ENCODE measurements at places on chromosomes 3 and 15.

- DNase-seq, result no peak
Observed at GRCh38 chr15:89521605-89522004, 25.2 kb upstream of the RHCG start.

DNA sequence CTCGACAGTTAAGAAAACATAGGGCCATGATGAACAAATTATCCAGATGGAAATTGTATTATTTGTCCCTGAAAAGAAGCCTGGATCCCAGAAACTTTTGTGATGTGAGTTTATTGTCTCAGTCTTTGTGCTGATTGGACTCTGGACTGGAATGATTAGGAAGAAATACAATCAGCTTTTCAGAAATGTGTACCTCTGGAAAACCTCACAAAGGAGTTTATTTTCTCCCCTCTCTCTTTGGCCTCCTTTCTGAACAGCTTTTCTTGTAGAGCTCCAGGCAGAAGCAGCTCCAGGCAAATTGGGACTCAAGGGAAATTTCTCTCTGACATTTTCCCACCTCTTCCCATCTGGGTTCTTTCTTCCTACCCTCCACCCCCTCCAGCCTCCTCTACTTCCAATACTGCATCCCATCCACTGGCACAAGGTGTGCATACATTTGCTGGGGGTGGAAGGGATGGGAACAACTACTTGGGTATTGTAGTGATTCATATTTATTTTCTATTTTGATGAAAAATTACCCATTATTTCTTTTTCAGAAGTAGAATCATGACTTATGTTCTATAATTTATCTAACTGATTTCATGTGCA, 119.7 kb downstream of the CD47 start:
- DNase-seq, result no peak

GRCh38 chr15:62547584-62547983, 382.5 kb upstream of the C2CD4B start:
- peak; percentile 47 for DNase-seq

GRCh38 chr3:97991293-97991682, 19.1 kb upstream of the RIOX2 start:
- no peak for DNase-seq

- no peak for DNase-seq
Observed at GRCh38 chr3:52176180-52176752, 21.7 kb upstream of the ALAS1 start.

GRCh38 chr3:12230877-12231276, 58.0 kb upstream of the PPARG start:
- DNase-seq, result no peak

DNA sequence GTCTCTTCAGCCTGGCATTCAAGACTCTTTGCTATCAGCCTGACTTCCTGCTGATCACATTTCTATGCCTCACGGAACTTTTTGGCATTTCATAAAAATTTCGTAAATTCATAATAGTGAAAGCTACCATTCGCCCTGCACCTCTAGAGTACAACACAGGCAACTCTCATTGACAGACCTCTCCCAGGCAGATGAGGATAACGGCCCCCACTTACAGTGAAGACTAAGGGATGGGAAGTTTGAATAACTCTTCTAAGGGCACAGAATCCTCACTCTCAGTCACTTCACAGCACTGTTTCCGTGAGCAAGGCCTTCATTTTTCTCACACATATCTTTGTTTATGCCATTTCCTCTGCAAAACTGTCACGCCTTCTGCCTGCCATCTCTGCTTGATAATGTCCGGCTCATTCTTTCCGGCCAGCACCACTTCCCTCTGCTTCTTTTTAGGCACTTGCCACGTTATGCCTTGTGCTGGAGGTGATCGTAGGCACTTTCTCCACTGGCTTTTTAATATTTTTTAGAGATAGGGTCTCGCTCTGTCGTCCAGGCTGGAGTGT, 224.1 kb upstream of the HES1 start:
- DNase-seq, result no peak

Measured in fibroblast of gingiva (primary cell).